ENCODE measurements at places on chromosomes 2 and 18.

GRCh38 chr2:72140621-72140960, 7.1 kb downstream of the CYP26B1 start:
- no peaks in the 10 kb centered on the region for H3K27me3 ChIP-seq
- peaks cover 71% of the 10 kb centered on the region for H3K4me1 ChIP-seq
- H3K4me3 ChIP-seq, result peak overlapping the region; percentile 95
- no peak for DNase-seq
- H3K36me3 ChIP-seq, result peaks cover 34% of the 10 kb centered on the region
- peak overlapping the region; percentile 98 for H3K27ac ChIP-seq

GRCh38 chr2:98691303-98691702, 39.6 kb downstream of the MGAT4A start:
- no peaks in the 10 kb centered on the region for H3K4me1 ChIP-seq
- no peak overlapping the region for H3K27ac ChIP-seq
- DNase-seq, result no peak
- no peaks in the 10 kb centered on the region for H3K27me3 ChIP-seq
- H3K36me3 ChIP-seq, result no peaks in the 10 kb centered on the region

GRCh38 chr2:58853420-58853819, 612.3 kb upstream of the FANCL start:
- DNase-seq, result no peak
- no peaks in the 10 kb centered on the region for H3K27me3 ChIP-seq
- peaks cover 27% of the 10 kb centered on the region for H3K4me1 ChIP-seq

DNA sequence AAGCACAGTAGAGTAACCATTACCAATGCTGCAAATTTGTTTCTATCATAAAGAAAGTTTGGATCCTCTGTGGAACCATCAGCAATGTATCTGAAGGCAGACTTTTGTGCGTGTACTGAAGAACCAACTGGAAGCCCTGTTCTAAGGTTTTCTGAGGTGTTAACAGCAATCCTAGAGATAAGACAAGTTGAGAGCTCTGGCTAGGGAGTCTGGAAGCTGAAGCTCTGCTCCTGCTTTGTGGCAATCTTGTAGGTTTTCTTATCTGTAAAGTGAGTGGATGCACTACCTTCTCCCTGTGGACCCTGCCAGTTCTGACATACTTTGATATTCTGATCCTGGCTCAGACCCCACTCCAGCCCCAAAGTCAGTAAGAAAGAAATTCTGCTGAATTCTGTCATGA, 171.2 kb upstream of the SLC14A2 start:
- no peak overlapping the region for H3K4me3 ChIP-seq
- H3K4me1 ChIP-seq, result peaks cover 6% of the 10 kb centered on the region
- H3K27me3 ChIP-seq, result no peaks in the 10 kb centered on the region
- no peak for DNase-seq
- H3K36me3 ChIP-seq, result no peaks in the 10 kb centered on the region

- no peak for DNase-seq
- H3K4me1 ChIP-seq, result peaks cover 4% of the 10 kb centered on the region
- peaks cover 6% of the 10 kb centered on the region for H3K36me3 ChIP-seq
- no peaks in the 10 kb centered on the region for H3K27me3 ChIP-seq
- H3K4me3 ChIP-seq, result no peak overlapping the region
- H3K27ac ChIP-seq, result no peak overlapping the region
Observed at GRCh38 chr18:44342946-44343345, 337.7 kb upstream of the SETBP1 start.

- DNase-seq, result no peak
- H3K27ac ChIP-seq, result peak overlapping the region; percentile 98
- peaks cover 80% of the 10 kb centered on the region for H3K4me1 ChIP-seq
Observed at GRCh38 chr18:48780913-48781162, 169.9 kb downstream of the SMAD7 start.

GRCh38 chr2:65613968-65614555, 181.7 kb upstream of the SPRED2 start:
- H3K4me3 ChIP-seq, result no peak overlapping the region
- H3K27me3 ChIP-seq, result no peaks in the 10 kb centered on the region
- no peak for DNase-seq
- no peaks in the 10 kb centered on the region for H3K36me3 ChIP-seq

DNA sequence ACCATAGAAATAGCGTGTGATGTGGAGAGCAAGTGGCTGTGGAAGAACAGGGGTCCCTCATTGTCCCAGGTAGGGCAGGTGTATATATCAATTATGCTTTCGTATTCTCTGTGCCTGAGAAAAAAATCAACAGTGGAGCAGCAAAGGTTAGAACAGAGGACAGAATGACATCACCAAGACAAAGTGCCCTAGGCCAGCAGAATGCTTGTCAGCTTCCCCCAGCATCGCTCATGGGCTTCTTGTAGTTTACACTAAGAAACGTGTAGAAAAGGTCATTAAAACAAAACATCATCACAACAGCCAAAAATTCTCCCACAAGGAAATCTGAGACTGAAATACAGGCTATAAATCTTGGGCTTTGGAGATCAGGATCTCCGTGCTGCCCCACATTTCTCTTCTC, 288.0 kb downstream of the TDRD15 start:
- DNase-seq, result no peak
- H3K36me3 ChIP-seq, result no peaks in the 10 kb centered on the region
- no peaks in the 10 kb centered on the region for H3K27me3 ChIP-seq
- no peak overlapping the region for H3K27ac ChIP-seq

- no peak overlapping the region for H3K27ac ChIP-seq
- no peaks in the 10 kb centered on the region for H3K27me3 ChIP-seq
- H3K4me1 ChIP-seq, result peaks cover 7% of the 10 kb centered on the region
- H3K36me3 ChIP-seq, result no peaks in the 10 kb centered on the region
Observed at GRCh38 chr18:44912740-44913478, 232.2 kb downstream of the SETBP1 start.

DNA sequence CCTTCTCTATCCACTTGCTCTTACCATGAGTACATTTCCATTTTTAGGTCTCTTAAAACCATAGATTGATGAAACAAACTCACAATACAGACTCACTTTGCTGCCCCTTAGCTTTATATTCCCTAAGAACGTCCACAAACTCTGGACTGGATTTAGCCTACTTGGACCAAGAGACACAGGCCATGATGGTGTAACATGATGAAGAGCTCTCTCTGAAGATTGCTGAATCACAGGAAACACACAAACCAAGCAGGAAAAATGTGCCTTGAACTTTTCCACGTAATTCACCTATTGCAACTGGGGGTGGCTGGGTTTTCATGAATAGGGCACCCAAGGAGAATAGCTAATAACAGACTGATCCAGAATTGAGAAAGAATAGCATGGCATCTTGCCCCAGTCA, 201.7 kb upstream of the RBBP8 start:
- no peaks in the 10 kb centered on the region for H3K36me3 ChIP-seq
- H3K27ac ChIP-seq, result no peak overlapping the region
- peaks cover 7% of the 10 kb centered on the region for H3K4me1 ChIP-seq

- no peak overlapping the region for H3K27ac ChIP-seq
- H3K27me3 ChIP-seq, result no peaks in the 10 kb centered on the region
- no peak for DNase-seq
- no peak overlapping the region for H3K4me3 ChIP-seq
- no peaks in the 10 kb centered on the region for H3K4me1 ChIP-seq
Observed at GRCh38 chr2:68362069-68362468, 3.0 kb upstream of the PLEK start.

DNA sequence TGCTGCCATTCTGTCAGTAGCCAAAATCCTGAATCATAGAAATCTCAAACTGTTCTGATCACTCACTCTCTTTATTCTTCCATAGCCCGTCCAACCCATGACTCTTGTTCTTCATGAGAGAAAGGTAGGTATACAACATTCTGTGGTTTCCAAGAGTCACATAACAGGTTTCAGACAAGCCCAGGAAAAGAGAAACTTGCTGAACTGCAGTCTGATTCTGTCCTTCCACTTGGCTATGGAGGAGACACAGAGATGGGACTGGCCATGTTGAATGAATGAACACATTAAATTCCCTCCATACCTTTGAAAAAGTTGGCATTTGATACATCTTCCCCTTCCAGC, 880.2 kb upstream of the CELF4 start:
- H3K27ac ChIP-seq, result no peak overlapping the region
- DNase-seq, result no peak
- no peak overlapping the region for H3K4me3 ChIP-seq
- no peaks in the 10 kb centered on the region for H3K36me3 ChIP-seq
- H3K4me1 ChIP-seq, result peaks cover 8% of the 10 kb centered on the region
- peaks cover 28% of the 10 kb centered on the region for H3K27me3 ChIP-seq

DNA sequence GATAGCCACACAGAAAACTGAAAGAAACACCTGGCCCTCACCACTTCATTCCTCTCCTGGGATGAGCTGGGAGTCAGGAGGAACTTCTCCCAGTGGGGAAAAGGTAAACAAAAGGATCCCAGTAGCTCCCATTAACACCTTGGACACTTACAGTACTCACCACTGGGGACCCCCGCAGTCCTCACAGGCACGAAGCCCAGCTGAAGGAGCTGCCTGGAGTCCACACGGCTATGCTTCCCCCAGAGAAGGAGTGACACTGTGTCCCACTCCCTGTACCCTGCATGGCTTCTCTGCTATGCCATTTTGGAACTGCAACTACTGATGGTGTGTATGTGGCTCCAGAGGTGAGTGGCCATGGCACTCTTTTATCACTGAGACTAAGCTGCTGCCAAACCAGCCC, 1565.1 kb downstream of the LRP1B start:
- no peak for DNase-seq
- no peak overlapping the region for H3K4me3 ChIP-seq
- H3K27ac ChIP-seq, result no peak overlapping the region
- H3K27me3 ChIP-seq, result no peaks in the 10 kb centered on the region
- H3K4me1 ChIP-seq, result no peaks in the 10 kb centered on the region
- no peaks in the 10 kb centered on the region for H3K36me3 ChIP-seq
